Activated naive CD8-positive, alpha-beta T cell treated with anti-CD3 and anti-CD28 coated beads for 36 hours (primary cell): ENCODE measurements at places on chromosomes 3 and 15. TPM values are rescaled to one million over a fixed set of nuclear protein-coding genes. Genes with fewer than 3 reads are reported as not detected.

- H3K4me3 ChIP-seq = no peak overlapping the region
- no peaks in the 10 kb centered on the region for H3K36me3 ChIP-seq
- no peaks in the 10 kb centered on the region for H3K4me1 ChIP-seq
- no peak for DNase-seq
- peaks cover 30% of the 10 kb centered on the region for H3K27me3 ChIP-seq
These were observed 50.5 kb downstream of the HRH1 start for GRCh38 chr3:11204697-11205348.

DNA sequence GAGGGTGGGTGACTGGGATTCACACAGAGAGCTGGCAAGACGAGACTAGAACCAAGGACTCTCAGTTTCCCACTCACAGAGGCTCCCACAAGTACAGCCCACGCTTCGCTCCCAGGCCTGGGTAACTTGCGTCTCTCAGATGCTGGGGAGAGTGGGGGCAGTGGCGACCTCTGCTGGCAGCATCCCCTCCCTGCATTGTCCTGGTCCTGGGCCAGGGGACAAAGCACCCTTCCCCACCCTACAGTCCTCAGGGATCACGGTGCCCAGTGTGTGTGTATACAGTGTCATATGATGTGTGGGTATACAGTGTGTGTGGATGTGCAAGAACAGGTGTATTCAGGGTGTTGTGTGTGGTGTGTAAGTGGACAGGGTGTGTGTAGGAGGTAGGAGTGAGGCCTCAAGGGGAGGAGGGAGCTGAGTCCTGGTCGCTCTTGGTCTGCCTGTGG lies 12.8 kb downstream of the VILL start:
- H3K27ac ChIP-seq = peak overlapping the region; percentile 29
- DNase-seq = peak; percentile 64
- no peak overlapping the region for H3K4me3 ChIP-seq

Gene GNB4
- 4.0 TPM for total RNA-seq

Gene EPHA3
- total RNA-seq = 0.12 TPM

GRCh38 chr3:23490459-23490858 lies 287.3 kb downstream of the UBE2E2 start:
- DNase-seq = no peak
- no peak overlapping the region for H3K4me3 ChIP-seq
- no peaks in the 10 kb centered on the region for H3K4me1 ChIP-seq
- no peak overlapping the region for H3K27ac ChIP-seq
- H3K36me3 ChIP-seq = peaks cover 12% of the 10 kb centered on the region

DNA sequence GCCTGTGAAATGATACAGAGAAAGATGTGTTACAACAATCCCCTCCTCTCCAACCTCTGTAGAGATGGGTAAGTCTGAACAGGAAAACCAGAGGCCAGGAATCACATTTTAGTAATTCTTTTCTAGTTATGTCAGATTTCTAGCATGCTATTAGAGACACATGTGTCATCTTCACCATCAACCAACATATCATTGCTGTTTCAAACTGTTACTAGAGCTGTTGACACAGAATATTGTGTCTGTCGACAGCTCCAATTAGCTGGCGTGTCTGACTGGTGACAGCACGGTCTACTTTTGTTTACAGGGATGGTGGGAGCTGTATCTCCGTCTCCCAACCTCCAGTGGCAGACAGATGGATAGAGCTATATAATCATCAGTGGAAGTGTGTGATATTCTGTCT lies 393.2 kb downstream of the SOX2 start:
- H3K4me3 ChIP-seq = no peak overlapping the region
- no peak for DNase-seq
- H3K36me3 ChIP-seq = no peaks in the 10 kb centered on the region
- H3K27me3 ChIP-seq = no peaks in the 10 kb centered on the region
- H3K27ac ChIP-seq = no peak overlapping the region
- no peaks in the 10 kb centered on the region for H3K4me1 ChIP-seq

DNA sequence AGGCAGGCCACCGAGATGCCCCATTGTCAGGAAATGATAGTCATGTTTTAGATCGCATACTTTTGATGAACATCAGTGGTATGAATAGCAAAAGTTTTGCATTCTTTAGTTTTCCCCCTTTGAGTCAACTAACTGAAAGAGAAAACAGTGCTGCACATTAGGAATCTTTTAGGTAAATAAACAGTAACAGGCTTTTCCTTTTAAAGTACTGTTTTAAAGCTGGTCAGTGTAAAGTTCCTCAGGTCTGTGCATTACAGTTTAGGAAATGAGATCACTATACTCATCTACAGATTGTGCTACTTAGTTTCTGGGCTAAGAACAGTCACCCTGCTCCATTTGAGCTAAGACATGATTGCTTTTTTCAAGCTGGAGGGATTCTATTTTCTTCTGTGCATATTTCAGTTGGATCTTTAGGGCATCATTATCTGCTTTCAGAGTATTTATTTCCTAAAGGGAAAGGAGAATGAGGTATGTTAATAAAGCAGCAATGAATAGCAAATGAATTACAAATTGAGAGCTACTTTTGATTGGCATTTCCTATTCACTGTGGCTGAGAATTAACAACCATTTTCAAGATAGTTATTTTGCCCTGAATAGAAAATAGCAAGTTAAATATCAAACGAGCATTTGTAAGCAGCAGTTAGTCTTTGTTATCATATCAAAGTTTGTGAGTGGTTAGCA lies 36.5 kb downstream of the FAM98B start:
- peaks cover 55% of the 10 kb centered on the region for H3K36me3 ChIP-seq
- H3K4me1 ChIP-seq = peaks cover 47% of the 10 kb centered on the region
- H3K27me3 ChIP-seq = no peaks in the 10 kb centered on the region
- DNase-seq = no peak
- peak overlapping the region; percentile 71 for H3K27ac ChIP-seq
- H3K4me3 ChIP-seq = no peak overlapping the region

- H3K27ac ChIP-seq = no peak overlapping the region
- peaks cover 6% of the 10 kb centered on the region for H3K4me1 ChIP-seq
- H3K36me3 ChIP-seq = no peaks in the 10 kb centered on the region
- H3K27me3 ChIP-seq = peaks cover 52% of the 10 kb centered on the region
- DNase-seq = no peak
These were observed 29.4 kb upstream of the ALDH1L1 start for GRCh38 chr3:126209741-126210140.

Gene KLHL40
- not detected for total RNA-seq

Gene CEMIP
- total RNA-seq = not detected

GRCh38 chr3:176579711-176580185 lies 617.5 kb downstream of the TBL1XR1 start:
- H3K4me3 ChIP-seq = no peak overlapping the region
- no peaks in the 10 kb centered on the region for H3K36me3 ChIP-seq
- no peaks in the 10 kb centered on the region for H3K4me1 ChIP-seq
- H3K27me3 ChIP-seq = no peaks in the 10 kb centered on the region

DNA sequence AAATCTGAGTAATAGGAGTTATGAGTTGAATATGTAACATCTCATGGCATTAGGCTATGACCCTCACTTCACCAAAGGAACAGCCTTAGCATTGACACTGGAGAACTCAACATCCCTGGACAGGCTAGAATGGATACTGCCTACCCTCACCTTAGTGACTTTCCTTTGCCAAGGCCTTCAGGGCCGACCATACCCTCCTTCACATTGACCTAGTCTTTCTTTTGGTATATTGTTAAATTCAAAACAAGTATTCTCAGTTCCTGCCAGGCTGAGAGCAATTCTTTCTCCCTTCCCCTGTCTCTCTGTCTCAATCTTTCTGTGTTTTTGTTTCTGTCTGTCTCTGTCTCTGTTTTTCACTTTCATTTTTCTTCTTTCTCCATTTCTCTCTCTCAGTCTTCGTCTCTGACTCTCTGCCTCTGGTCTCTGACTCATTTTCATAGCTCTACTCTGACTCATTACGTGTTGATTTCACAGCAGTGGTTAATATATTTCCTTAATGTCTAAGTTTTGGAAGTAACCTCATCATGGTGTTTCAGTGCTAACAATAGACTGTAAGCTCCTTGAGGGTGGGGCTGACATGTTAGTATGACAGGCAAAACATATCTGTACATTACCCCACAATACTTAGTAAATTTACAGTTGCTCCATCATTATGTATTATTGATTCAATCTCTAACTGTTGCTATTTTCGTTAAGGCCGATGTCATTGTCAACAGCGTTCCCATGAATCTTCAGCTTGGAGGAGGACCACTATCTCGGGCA lies 32.5 kb downstream of the PARP15 start:
- H3K4me3 ChIP-seq = peak overlapping the region; percentile 35
- H3K36me3 ChIP-seq = peaks cover 29% of the 10 kb centered on the region
- H3K4me1 ChIP-seq = peaks cover 24% of the 10 kb centered on the region
- no peaks in the 10 kb centered on the region for H3K27me3 ChIP-seq
- DNase-seq = peak; percentile 14

DNA sequence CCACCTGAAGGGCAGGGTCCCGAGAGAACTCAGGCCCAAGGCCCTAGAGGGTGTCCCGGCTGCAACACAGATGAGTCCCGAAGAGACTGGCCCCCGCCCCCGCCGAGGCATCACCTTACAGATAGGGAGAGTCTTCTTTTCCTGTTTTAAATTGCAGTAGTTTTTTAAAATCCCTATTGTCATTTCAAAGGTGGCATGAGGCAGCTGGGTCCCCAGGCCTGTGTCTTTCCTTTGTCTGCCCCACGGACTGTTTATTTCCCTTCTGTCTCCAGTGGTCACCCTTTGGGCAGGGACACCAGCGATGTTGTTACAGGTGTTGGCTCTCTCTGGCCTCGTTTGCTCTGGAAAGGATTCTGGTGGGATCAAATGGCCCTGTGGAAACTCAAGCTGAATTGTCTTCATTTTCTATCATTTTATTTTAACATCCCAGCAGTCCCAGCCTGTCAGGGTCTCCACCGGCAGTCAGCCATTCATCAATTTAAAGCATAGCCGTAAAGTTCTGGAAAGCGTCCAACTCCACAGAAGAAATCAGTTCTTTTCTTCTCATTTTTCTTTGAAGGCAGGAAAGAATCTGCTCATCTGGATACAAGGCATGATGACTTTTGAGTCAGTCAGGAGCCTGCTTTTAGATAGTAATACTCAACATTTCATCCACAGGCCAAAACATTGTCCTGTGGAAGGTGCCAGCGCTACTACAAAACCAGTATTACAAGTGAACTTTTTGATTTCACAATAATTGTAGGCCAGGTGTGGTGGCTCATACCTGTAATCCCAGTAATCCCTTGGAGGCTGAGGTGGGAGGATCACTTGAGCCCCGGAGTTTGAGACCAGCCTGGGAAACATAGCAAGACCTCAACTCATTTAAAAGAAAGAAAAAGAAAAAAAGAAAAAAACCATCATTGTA lies 96.2 kb downstream of the HES1 start:
- peaks cover 15% of the 10 kb centered on the region for H3K27me3 ChIP-seq
- no peaks in the 10 kb centered on the region for H3K4me1 ChIP-seq
- no peak overlapping the region for H3K27ac ChIP-seq

Gene UQCRC1
- 193 TPM for total RNA-seq

Gene THBS1
- total RNA-seq = 0.62 TPM

Gene TMEM108
- not detected for total RNA-seq

GRCh38 chr15:65032801-65033537 lies 3.5 kb upstream of the MTFMT start:
- H3K4me3 ChIP-seq = no peak overlapping the region
- DNase-seq = peak; percentile 58
- H3K27ac ChIP-seq = no peak overlapping the region
- no peaks in the 10 kb centered on the region for H3K36me3 ChIP-seq
- peaks cover 14% of the 10 kb centered on the region for H3K27me3 ChIP-seq
- H3K4me1 ChIP-seq = peaks cover 16% of the 10 kb centered on the region

GRCh38 chr3:64687781-64688604 lies at the start of gene ADAMTS9:
Gene ADAMTS9 (minus strand): TSS chr3:64688000. CDS start chr3:64687657, 343 bp downstream.
- H3K4me1 ChIP-seq = peaks cover 9% of the 10 kb centered on the region
- DNase-seq = peak; percentile 3
- peak within 1 kb of the TSS; percentile 8 for H3K4me3 ChIP-seq
- H3K27me3 ChIP-seq = peaks cover 69% of the 10 kb centered on the region
- no peak within 1 kb of the TSS for H3K27ac ChIP-seq

DNA sequence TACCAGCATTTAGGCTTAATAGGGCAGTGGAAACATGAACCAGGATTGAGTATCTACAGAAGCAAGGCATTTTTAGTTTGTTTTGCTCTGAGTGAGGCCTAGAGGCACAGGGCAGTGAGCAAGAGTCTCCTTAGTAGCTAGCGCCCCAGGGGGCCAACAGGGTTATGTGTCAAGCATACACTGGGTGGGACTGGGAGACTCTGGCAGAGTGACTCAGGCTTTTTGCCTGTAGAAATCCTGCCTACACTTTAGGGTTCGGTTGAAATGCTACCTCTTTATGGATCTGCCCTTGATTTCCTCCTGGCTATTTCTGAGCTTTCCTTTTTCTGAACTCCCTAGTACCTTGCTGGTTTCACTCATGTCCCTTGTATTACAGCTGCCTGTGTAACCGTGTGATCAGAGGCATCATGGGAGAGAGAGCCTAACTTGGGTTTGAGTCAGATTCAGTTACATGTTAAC lies 72.2 kb downstream of the TOP2B start:
- no peak for DNase-seq
- H3K36me3 ChIP-seq = no peaks in the 10 kb centered on the region
- no peak overlapping the region for H3K4me3 ChIP-seq
- H3K4me1 ChIP-seq = peaks cover 4% of the 10 kb centered on the region

GRCh38 chr15:82177291-82178010 lies 85.1 kb downstream of the EFL1 start:
- peaks cover 11% of the 10 kb centered on the region for H3K4me1 ChIP-seq
- no peak for DNase-seq
- no peak overlapping the region for H3K4me3 ChIP-seq

GRCh38 chr3:183180110-183180783 lies 17.7 kb upstream of the LAMP3 start:
- no peak overlapping the region for H3K27ac ChIP-seq
- H3K4me3 ChIP-seq = no peak overlapping the region
- H3K4me1 ChIP-seq = peaks cover 12% of the 10 kb centered on the region

Gene EFHB
- total RNA-seq = 0.50 TPM

DNA sequence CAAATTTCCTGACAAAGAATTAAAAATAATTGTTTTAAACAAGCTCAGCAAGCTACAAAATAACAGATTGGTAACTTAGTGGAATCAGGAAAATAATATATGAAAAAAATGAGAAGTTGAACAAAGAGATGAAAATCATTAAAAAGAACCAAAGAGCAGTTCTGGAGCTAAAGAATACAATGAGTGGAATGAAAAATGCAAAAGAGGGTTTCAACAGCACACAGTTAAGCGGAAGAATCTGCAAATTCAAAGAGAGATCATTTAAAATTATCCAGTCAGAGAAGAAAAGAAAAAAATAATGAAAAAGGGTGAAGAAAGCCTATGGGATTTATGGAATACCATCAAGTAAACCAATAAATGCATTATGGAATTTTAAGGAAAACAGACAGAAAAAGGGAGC lies 6.2 kb upstream of the GABRR3 start:
- peaks cover 13% of the 10 kb centered on the region for H3K27me3 ChIP-seq
- H3K4me3 ChIP-seq = no peak overlapping the region
- H3K27ac ChIP-seq = no peak overlapping the region
- DNase-seq = no peak
- peaks cover 6% of the 10 kb centered on the region for H3K4me1 ChIP-seq

- peaks cover 2% of the 10 kb centered on the region for H3K36me3 ChIP-seq
- H3K4me1 ChIP-seq = peaks cover 50% of the 10 kb centered on the region
- DNase-seq = no peak
- no peaks in the 10 kb centered on the region for H3K27me3 ChIP-seq
- no peak overlapping the region for H3K4me3 ChIP-seq
- H3K27ac ChIP-seq = peak overlapping the region; percentile 90
These were observed 37.2 kb upstream of the DENND4A start for GRCh38 chr15:65829130-65829764.
